ENCODE measurements at places on chromosomes 3 and 15.

- H3K27me3 ChIP-seq = no peaks in the 10 kb centered on the region
- H3K27ac ChIP-seq = no peak overlapping the region
- no peaks in the 10 kb centered on the region for H3K36me3 ChIP-seq
- no peaks in the 10 kb centered on the region for H3K4me1 ChIP-seq
- no peak overlapping the region for H3K4me3 ChIP-seq
- no peak for DNase-seq
Measured at GRCh38 chr3:194284351-194284750, 66.8 kb downstream of the CPN2 start.

DNA sequence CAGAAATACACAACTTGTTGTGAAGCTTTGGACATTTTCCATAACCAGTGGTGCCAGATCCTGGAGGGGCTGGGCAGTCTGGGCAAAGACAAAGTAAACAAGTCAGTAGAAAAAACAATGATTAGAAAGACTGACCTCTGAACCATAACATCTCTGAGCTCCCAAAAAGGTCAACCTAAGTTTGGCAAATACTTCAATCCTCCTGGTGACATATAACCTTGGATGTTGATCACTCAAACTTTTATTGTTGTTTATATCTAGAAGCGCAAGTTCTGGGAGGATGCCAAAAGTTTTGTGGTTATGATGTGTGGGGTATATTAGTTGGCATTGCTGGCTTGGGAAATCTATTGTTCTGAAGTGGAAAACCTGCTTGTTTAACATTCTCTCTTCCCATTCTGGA is 257.7 kb downstream of the DIPK2A start:
- no peaks in the 10 kb centered on the region for H3K27me3 ChIP-seq
- H3K4me3 ChIP-seq = no peak overlapping the region
- H3K36me3 ChIP-seq = no peaks in the 10 kb centered on the region
- H3K27ac ChIP-seq = no peak overlapping the region

DNA sequence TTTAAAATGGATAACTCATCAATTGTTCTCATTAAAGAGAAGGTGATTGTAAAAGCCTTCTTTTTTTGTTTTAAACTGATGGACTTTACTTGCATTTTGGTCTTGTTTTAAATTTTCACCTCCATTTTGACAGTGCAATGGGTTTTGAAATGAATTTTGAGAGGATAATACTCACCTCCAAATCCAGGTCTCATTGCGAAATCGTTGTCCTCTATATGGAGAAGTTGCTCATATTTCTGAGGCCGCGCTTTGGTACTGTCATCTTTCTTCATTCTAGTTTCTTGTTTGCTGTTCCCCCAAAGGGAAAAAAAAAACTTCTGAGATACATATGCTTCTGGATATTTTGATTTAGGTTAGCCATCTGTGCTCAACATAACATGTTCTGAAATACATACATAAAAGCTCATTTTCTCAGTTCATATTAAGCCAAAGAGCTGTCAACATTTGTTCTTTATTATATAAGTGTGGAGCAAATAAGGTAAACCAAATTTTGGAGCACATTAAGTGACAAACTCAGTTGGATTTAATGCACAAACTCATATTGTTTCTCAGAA is 9.6 kb downstream of the GABRR3 start:
- peaks cover under 1% of the 10 kb centered on the region for H3K27me3 ChIP-seq
- no peaks in the 10 kb centered on the region for H3K36me3 ChIP-seq
- H3K4me3 ChIP-seq = no peak overlapping the region
- H3K27ac ChIP-seq = no peak overlapping the region
- H3K4me1 ChIP-seq = no peaks in the 10 kb centered on the region

DNA sequence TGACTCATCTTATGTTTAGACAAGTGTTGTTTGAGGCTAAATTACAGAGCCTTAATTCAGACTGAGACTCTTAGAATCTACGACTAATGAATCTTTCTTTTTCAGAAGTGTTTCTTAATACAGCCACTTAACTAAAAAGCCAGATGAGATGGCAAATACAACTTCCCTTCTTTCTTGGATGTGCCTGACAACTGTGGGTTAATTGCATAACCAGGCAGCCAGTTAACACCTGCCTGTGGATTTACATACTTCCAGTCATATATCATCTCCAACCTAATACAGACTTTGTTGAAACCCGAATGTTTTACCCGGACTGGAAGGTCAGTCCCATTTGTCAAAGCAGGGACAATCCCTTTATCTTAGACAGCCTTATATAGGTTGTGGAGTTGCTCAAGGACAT is 297.6 kb downstream of the VPS13C start:
- no peaks in the 10 kb centered on the region for H3K4me1 ChIP-seq
- no peaks in the 10 kb centered on the region for H3K36me3 ChIP-seq
- H3K27ac ChIP-seq = no peak overlapping the region
- H3K4me3 ChIP-seq = no peak overlapping the region
- no peak for DNase-seq
- H3K27me3 ChIP-seq = peaks cover 2% of the 10 kb centered on the region

DNA sequence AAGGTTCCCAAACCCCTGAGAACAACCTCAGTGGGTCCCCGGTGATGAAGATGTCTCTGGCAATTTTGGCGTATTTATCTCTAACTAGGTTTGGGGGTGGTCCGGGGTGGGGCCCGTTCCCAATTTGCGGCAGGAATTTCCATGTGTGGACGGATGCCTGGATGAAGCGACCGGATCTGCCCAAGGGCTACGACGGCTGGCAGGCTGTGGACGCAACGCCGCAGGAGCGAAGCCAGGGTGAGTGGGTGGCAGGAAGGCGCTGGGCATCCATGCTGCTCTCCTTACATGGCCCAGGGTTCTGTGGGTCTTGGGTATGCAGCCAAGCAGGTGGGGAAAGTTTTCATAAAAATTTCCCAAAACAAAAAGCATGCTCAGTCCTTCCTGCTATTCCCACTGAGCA is 29.3 kb downstream of the TGM4 start:
- no peak for DNase-seq
- no peak overlapping the region for H3K4me3 ChIP-seq
- H3K27me3 ChIP-seq = no peaks in the 10 kb centered on the region
- H3K4me1 ChIP-seq = no peaks in the 10 kb centered on the region
- H3K27ac ChIP-seq = no peak overlapping the region

- no peaks in the 10 kb centered on the region for H3K36me3 ChIP-seq
- peak overlapping the region; percentile 52 for H3K27ac ChIP-seq
- DNase-seq = no peak
- H3K27me3 ChIP-seq = no peaks in the 10 kb centered on the region
Measured at GRCh38 chr15:47724346-47724745, 7.0 kb downstream of the SEMA6D start.

GRCh38 chr15:67093504-67093862 is 28.1 kb downstream of the SMAD3 start:
- H3K4me3 ChIP-seq = no peak overlapping the region
- H3K27ac ChIP-seq = no peak overlapping the region
- no peaks in the 10 kb centered on the region for H3K27me3 ChIP-seq
- peak; percentile 80 for DNase-seq
- no peaks in the 10 kb centered on the region for H3K36me3 ChIP-seq

DNA sequence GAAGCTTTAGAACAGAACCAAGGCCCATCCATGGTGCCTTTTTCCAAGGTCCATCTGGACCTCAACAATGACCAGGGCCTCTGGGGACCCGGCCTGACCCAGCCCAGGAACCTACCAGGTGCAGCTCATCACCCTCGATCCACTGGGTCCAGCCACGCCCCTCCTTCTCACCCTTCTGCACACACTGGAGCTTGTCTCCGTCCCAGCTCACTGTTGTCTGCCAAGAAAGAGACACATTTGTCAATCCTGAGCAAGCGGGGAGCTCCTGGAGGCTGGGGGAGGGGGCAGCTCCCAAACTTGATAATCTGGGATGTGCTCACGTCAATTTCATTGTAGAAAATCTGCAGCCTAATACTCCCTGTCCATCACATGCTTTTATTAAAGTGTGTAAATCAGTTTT is 21.2 kb downstream of the RBP1 start:
- no peaks in the 10 kb centered on the region for H3K4me1 ChIP-seq
- no peaks in the 10 kb centered on the region for H3K27me3 ChIP-seq
- DNase-seq = no peak
- H3K27ac ChIP-seq = no peak overlapping the region
- no peak overlapping the region for H3K4me3 ChIP-seq

- no peak for DNase-seq
- no peak overlapping the region for H3K27ac ChIP-seq
- H3K27me3 ChIP-seq = no peaks in the 10 kb centered on the region
- no peaks in the 10 kb centered on the region for H3K4me1 ChIP-seq
- H3K4me3 ChIP-seq = no peak overlapping the region
Measured at GRCh38 chr3:197901626-197902025, 48.4 kb upstream of the RPL35A start.

GRCh38 chr3:121974601-121975111 is 47.4 kb downstream of the ILDR1 start:
- H3K36me3 ChIP-seq = no peaks in the 10 kb centered on the region
- no peaks in the 10 kb centered on the region for H3K4me1 ChIP-seq
- no peak for DNase-seq
- no peak overlapping the region for H3K27ac ChIP-seq

- H3K36me3 ChIP-seq = peaks cover 3% of the 10 kb centered on the region
- no peak overlapping the region for H3K27ac ChIP-seq
- H3K27me3 ChIP-seq = no peaks in the 10 kb centered on the region
- no peak overlapping the region for H3K4me3 ChIP-seq
- peak; percentile 76 for DNase-seq
- H3K4me1 ChIP-seq = peaks cover 6% of the 10 kb centered on the region
Measured at GRCh38 chr3:58117561-58118181, 93.1 kb downstream of the DNASE1L3 start.

GRCh38 chr15:66387163-66388042 is 691 bp downstream of the MAP2K1 start:
- no peaks in the 10 kb centered on the region for H3K4me1 ChIP-seq
- no peaks in the 10 kb centered on the region for H3K36me3 ChIP-seq
- H3K27ac ChIP-seq = peak overlapping the region; percentile 62
- peak; percentile 81 for DNase-seq
- no peaks in the 10 kb centered on the region for H3K27me3 ChIP-seq
- peak overlapping the region; percentile 87 for H3K4me3 ChIP-seq

- H3K27ac ChIP-seq = no peak overlapping the region
- no peak for DNase-seq
- no peaks in the 10 kb centered on the region for H3K27me3 ChIP-seq
- no peaks in the 10 kb centered on the region for H3K36me3 ChIP-seq
- H3K4me1 ChIP-seq = no peaks in the 10 kb centered on the region
Measured at GRCh38 chr3:142263112-142263511, 37.7 kb upstream of the GK5 start.

GRCh38 chr3:168511428-168512014 is 415.8 kb upstream of the GOLIM4 start:
- no peak overlapping the region for H3K4me3 ChIP-seq
- H3K36me3 ChIP-seq = no peaks in the 10 kb centered on the region
- H3K27ac ChIP-seq = no peak overlapping the region
- no peaks in the 10 kb centered on the region for H3K27me3 ChIP-seq

DNA sequence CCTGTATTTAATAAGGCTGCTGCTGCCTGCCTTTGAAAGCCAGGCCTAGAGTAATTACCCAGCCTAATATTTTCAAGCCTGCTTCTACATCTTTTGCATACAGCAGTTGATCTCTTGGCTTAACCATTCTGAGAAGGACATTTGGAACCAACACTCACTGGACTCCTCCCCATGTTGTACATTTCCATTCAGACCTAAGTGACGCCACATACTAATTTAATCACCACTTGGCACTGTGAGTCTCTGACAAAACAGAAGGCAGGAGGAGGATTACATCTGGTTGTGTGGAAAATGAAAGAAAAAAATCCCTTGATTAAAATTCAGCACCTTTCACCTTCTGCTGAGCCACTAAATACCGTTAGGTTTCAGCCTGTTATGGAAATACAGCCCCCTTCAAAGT is 102.2 kb upstream of the ARRDC4 start:
- no peaks in the 10 kb centered on the region for H3K27me3 ChIP-seq
- no peak overlapping the region for H3K4me3 ChIP-seq
- no peaks in the 10 kb centered on the region for H3K36me3 ChIP-seq
- no peak overlapping the region for H3K27ac ChIP-seq
- DNase-seq = no peak
- no peaks in the 10 kb centered on the region for H3K4me1 ChIP-seq

DNA sequence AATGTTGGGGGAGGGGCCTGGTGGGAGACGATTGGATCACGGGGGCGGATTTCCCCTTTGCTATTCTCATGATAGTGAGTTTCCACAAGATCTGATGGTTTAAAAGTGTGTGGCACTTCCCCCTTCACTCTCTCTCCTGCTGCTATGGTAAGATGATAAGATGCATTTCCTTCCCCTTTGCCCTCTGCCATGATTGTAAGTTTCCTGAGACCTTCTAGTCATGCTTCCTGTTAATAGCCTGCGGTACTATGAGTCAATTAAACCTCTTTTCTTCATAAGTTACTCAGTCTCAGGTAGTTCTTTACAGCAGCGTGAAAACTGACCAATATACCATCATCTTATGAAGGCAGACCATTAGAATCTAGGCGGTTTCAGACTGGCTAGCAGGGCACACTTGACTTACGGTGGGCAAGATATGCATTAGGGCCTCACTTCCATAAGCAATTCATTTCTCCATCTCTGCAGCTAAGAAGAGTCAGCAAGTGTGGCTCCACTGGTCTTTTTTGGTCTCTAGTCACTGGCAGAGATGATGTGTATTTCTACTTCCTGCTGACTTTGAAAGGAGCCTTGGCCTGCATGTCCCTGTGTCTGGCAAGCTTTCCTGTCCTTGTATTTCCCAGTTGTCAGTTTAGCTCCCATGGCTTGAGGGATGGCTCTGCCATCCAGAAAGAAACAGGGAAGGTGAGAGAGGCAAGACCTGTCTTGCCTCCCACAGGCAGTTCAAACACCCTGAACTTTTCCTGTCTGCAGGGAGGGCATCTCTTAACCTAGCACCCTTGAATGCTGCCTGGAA is 109.0 kb upstream of the ADAMTS9 start:
- no peak overlapping the region for H3K4me3 ChIP-seq
- H3K4me1 ChIP-seq = peaks cover 6% of the 10 kb centered on the region
- peaks cover 6% of the 10 kb centered on the region for H3K36me3 ChIP-seq
- DNase-seq = no peak
- H3K27me3 ChIP-seq = no peaks in the 10 kb centered on the region
- H3K27ac ChIP-seq = peak overlapping the region; percentile 26

DNA sequence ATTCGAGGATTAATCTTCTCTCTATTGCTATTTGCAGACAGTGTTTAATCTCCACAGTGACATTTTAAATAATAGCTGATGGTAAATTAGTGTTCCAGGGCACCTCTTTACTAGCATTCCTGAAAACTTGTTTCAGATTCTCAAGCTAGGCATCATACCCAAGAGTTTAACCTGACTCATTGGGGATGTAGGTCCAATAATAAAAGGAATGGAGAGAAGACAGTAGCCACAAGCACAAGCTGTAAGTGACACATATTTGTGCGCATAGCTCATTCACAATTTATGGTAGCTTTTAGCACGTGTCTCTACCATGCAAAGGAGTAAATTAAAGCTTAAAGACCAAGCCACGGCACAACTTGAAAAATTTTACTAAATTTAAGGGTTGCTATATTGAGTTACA is 171.3 kb upstream of the FAM3D start:
- no peak overlapping the region for H3K27ac ChIP-seq
- no peaks in the 10 kb centered on the region for H3K4me1 ChIP-seq
- H3K27me3 ChIP-seq = no peaks in the 10 kb centered on the region
- DNase-seq = no peak
- H3K4me3 ChIP-seq = no peak overlapping the region

- no peak overlapping the region for H3K27ac ChIP-seq
- H3K36me3 ChIP-seq = no peaks in the 10 kb centered on the region
- no peaks in the 10 kb centered on the region for H3K4me1 ChIP-seq
- no peak for DNase-seq
- H3K27me3 ChIP-seq = no peaks in the 10 kb centered on the region
- no peak overlapping the region for H3K4me3 ChIP-seq
Measured at GRCh38 chr3:194082743-194083636, 53.0 kb upstream of the HES1 start.

GRCh38 chr3:134693804-134694203 is 43.0 kb upstream of the KY start:
- DNase-seq = no peak
- no peaks in the 10 kb centered on the region for H3K4me1 ChIP-seq
- H3K27ac ChIP-seq = no peak overlapping the region
- no peak overlapping the region for H3K4me3 ChIP-seq
- H3K27me3 ChIP-seq = no peaks in the 10 kb centered on the region

Data from aorta (tissue), 5 donors.